Hepatocyte (in vitro differentiated cells): ENCODE measurements at places on chromosomes 5 and 9.

GRCh38 chr9:90787771-90788460 lies 13.7 kb upstream of the SYK start:
- H3K27ac ChIP-seq = no peak overlapping the region
- no peak for DNase-seq
- no peaks in the 10 kb centered on the region for H3K4me1 ChIP-seq
- peaks cover 3% of the 10 kb centered on the region for H3K27me3 ChIP-seq

DNA sequence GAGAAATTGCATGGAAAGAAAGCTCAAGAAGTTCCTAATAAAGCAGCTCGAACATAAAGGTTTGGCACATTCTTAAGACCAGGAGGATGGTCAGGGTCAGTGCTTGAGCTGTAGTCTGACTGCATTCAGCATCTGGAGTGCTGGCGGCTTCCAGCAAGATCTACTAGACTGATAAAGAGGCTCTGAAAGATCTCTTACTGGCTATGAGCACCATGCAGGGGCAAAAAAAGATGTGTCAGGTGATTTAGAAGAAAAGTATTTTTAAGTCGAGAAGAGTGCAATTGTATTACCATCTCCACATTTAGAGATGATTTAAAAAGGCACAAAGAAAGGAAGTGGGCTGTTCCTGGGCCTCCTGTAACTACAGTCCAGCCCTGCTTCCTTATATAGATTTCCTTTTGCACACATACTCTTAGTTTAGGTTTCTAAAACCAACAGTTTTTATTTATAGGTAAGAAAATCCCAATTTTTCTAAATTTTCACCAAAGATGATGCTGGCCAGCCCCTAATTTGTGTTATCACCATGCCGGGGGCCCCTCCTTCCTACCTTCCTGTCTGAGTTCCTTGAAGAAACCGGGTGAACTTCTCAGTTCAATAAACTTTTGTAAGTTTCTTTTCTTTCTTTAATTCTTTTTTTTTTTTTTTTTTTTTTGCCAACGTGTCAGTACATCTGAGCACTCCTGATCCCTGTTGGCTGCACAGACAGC lies 65.9 kb upstream of the PLPP1 start:
- H3K4me3 ChIP-seq = no peak overlapping the region
- peaks cover 47% of the 10 kb centered on the region for H3K4me1 ChIP-seq
- peak; percentile 63 for DNase-seq
- H3K27ac ChIP-seq = peak overlapping the region; percentile 93

DNA sequence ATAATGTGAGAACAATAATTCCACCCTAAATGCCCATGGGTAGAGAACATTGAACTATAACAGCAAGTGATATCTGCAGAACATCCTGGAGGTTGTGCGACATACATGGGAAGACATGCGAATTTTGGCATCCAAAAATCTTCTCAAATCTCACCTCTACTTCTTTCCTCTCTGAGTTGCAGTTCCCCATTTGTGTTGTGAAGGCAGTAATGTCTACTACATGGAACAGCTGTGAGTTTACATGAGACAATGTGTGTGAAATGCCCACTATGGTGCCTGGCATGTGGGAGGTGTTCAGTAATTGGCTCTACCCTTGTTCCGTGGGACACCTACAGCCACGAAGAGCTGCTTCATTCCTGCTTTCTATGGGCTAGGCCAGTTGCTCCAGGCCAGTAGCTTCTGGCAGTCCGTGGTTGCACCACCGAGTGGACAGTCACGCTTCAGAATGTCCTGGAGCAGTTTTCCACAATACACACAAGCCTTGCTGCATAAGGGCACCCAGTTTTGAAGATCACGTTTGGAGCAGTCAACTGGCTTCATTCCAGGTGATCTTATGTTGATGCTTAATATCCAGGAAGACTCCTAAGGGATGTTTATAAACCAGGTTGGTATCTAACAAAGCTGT lies 297.7 kb downstream of the DEPDC1B start:
- no peaks in the 10 kb centered on the region for H3K27me3 ChIP-seq
- no peak overlapping the region for H3K27ac ChIP-seq
- H3K4me3 ChIP-seq = no peak overlapping the region

GRCh38 chr5:137199966-137200365 lies 299.2 kb downstream of the SPOCK1 start:
- H3K27ac ChIP-seq = no peak overlapping the region
- H3K4me3 ChIP-seq = no peak overlapping the region
- H3K36me3 ChIP-seq = no peaks in the 10 kb centered on the region
- no peaks in the 10 kb centered on the region for H3K27me3 ChIP-seq
- no peak for DNase-seq
- H3K4me1 ChIP-seq = peaks cover 5% of the 10 kb centered on the region

DNA sequence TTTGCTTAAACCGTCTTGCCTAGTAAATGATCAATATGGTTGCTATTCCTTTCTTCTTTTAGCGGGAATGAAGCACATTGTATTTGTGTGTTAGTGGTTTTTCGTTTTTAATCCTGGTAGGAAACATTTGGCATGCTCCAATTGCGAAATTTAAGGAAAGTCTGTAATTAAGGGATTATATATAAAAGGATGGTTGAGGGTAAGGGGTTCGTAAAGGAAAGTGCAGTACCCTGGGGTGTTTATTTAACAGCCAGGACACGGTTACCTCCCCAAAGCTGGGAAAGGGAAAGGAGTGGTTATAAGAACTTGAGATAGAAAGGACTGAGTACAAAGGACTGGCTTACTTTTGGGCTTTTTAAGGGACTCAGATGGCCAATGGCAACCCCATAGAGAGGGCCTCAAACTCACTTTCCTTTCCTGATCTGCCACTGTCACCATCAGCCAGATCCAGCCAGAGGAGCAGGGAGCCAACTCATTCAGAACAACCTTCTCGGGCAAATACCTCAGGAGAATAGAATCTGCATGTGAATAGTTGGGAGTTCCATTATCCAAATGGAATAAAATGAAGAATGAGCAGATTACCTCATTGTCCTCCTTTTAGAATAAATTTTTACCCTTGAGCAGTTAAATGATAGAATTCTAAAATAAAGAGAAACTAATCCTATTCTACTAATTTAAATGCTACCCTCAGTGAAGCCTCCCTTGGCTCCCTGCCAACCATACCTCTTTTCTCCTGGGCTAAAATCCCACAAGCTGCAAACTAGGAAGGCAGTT lies 117.7 kb downstream of the SNCAIP start:
- no peak for DNase-seq
- no peak overlapping the region for H3K4me3 ChIP-seq
- no peaks in the 10 kb centered on the region for H3K4me1 ChIP-seq
- H3K27ac ChIP-seq = no peak overlapping the region

DNA sequence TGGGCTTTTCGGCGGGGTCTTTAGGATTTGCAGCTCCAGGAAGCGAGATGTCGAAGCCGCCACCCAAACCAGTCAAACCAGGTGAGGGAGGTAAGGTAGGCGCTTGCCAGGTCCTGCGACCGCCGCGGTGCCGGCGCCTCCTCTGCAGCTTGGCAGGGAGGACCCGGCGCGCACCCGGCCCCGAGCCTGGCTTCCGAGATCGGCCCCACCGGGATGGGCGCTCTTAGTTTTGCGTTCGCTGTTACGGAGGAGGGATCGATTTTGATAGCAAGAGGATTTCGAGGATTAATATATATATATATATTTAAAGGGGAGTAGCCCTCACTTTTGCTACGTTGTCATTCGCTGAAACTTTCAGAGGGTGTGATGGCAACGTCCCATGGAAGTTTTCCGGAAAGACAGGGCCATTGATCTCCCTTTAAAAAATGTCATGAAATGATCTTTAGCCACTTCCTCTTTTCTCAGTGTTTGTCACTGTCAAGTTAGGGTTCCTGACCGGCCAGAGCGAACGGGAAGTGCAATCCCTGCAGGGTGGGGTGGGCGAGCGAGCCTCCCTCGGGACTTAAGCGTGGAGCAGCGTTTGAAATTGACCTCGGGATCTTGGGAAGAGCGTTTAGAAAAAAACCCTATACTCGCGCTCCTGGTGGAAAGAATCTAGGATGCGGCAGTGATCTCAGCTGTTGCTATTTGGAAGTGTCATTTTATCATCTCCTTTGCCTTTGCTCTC lies 495 bp downstream of the OSTF1 start:
- peaks cover 13% of the 10 kb centered on the region for H3K4me1 ChIP-seq
- H3K27ac ChIP-seq = peak overlapping the region; percentile 90
- peak overlapping the region; percentile 43 for H3K4me3 ChIP-seq
- peak; percentile 77 for DNase-seq
- no peaks in the 10 kb centered on the region for H3K36me3 ChIP-seq

DNA sequence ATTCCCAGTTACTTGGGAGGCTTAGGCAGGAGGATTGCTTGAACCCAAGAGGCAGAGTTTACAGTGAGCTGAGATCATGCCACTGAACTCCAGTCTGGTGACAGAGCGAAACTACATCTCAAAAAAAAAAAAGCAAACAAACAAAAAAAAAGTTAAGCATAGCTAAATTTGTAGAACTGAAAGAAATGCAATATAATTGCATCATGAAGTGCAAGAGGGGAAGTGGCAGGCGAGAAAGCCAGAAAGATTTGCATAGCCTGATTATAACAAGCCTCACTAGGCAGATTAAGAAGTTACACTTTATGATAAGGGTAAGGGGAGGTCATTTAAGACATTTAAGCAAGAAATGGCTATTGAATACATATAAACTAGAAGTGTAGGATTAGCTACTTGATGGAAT lies 187.1 kb downstream of the EDIL3 start:
- H3K27ac ChIP-seq = no peak overlapping the region
- H3K4me1 ChIP-seq = no peaks in the 10 kb centered on the region
- no peak overlapping the region for H3K4me3 ChIP-seq
- H3K36me3 ChIP-seq = no peaks in the 10 kb centered on the region

- DNase-seq = no peak
- H3K27me3 ChIP-seq = no peaks in the 10 kb centered on the region
- no peaks in the 10 kb centered on the region for H3K36me3 ChIP-seq
- no peak overlapping the region for H3K4me3 ChIP-seq
These were observed 676.1 kb upstream of the C9orf72 start for GRCh38 chr9:28249424-28249823.

GRCh38 chr9:18605766-18606180 lies 131.8 kb downstream of the ADAMTSL1 start:
- no peak for DNase-seq
- no peaks in the 10 kb centered on the region for H3K27me3 ChIP-seq
- H3K36me3 ChIP-seq = no peaks in the 10 kb centered on the region
- H3K4me3 ChIP-seq = no peak overlapping the region
- no peak overlapping the region for H3K27ac ChIP-seq

DNA sequence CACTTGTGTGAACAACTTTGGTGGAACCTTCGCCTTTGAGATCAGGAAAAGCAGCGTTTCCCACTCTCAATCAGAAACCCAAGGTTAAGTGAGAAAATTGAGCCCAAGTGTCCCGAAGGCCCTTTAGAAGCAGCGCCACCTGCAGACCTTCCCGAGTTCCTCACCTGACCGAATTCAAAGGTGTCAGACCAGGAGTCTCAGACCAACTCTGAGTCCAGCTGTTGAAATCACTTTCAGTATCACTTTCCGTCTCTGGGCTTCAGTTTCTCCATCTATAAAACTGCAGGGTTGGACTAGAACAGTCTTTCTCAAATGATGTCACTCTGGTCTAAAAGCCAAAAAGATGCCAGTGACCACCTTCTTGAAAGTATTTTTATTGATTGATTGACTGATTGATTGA lies 31.7 kb upstream of the GRHPR start:
- no peak overlapping the region for H3K27ac ChIP-seq
- DNase-seq = peak; percentile 52
- H3K4me3 ChIP-seq = no peak overlapping the region

GRCh38 chr5:125668884-125669283 lies 754.3 kb upstream of the GRAMD2B start:
- H3K4me3 ChIP-seq = no peak overlapping the region
- H3K36me3 ChIP-seq = no peaks in the 10 kb centered on the region
- H3K27me3 ChIP-seq = no peaks in the 10 kb centered on the region
- peak; percentile 77 for DNase-seq
- H3K4me1 ChIP-seq = no peaks in the 10 kb centered on the region
- H3K27ac ChIP-seq = peak overlapping the region; percentile 81

DNA sequence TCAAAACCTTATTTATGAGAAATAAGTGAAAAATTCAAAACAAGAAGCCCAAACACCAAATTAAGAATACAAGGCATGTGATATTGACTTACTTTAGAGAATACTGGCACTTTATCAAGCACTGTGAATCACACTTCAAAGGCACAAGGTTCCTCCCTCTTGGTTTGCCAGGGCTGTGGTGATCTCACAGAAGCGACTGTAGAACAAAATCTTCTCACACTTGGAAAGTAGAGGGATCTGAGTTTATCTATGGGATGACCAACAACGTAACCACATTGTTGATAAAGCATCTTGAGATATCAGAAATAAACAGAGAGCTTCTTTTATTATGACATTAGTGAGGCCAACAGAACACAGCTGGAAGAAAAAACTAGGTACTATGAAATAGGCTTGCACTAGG lies 295.9 kb downstream of the NFIB start:
- no peaks in the 10 kb centered on the region for H3K36me3 ChIP-seq
- H3K4me3 ChIP-seq = no peak overlapping the region
- no peaks in the 10 kb centered on the region for H3K27me3 ChIP-seq
- H3K27ac ChIP-seq = no peak overlapping the region

DNA sequence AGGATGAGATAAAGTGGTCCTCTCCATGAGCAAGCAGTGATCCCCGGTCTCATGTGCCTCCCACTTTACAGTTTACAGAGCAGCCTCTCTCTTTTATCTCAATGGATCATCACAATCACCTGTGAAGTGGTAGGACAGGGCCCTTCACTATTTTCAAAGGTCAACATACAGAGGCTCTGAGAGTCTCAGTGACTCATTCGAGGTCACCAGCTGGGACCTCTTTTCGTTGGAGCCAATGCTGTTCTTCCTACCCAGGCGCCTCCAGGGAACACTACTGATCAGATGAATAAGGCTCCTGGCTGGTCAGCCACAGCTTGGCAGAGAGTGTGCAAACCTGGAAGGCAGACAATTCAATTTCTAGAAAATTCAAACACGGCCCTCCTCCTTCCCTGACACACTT lies 16.6 kb downstream of the GGTA1 start:
- no peak overlapping the region for H3K27ac ChIP-seq
- H3K4me1 ChIP-seq = peaks cover 11% of the 10 kb centered on the region
- DNase-seq = peak; percentile 25
- H3K4me3 ChIP-seq = no peak overlapping the region

- DNase-seq = peak; percentile 81
- peak overlapping the region; percentile 96 for H3K27ac ChIP-seq
- H3K36me3 ChIP-seq = no peaks in the 10 kb centered on the region
- H3K4me3 ChIP-seq = no peak overlapping the region
These were observed 272.6 kb downstream of the FANCC start for GRCh38 chr9:95044731-95045508.

DNA sequence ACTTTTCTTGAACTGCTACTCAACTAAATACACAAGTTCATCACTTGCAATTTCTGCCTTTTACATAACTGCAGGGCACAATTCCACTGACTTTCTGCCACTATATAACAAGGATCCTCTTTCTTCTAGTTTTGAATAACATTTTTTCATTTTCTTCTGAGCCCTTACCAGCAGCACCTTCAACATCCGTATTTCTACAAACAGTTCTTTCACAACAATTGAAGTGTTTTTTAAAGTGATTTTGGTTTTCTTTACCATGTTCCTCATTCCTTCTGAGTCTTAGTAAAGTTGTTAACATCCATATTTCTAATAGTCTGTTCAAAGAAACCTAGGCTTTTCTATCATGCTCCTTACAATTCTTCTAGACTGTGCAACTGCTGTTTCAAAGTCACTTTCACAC lies 127.2 kb upstream of the PITX1 start:
- no peaks in the 10 kb centered on the region for H3K27me3 ChIP-seq
- no peak overlapping the region for H3K27ac ChIP-seq
- H3K4me1 ChIP-seq = no peaks in the 10 kb centered on the region
- no peak for DNase-seq

GRCh38 chr5:90170261-90170660 lies 239.3 kb downstream of the CETN3 start:
- H3K27me3 ChIP-seq = no peaks in the 10 kb centered on the region
- H3K36me3 ChIP-seq = no peaks in the 10 kb centered on the region
- no peak overlapping the region for H3K4me3 ChIP-seq
- no peaks in the 10 kb centered on the region for H3K4me1 ChIP-seq
